ENCODE measurements at places on chromosomes 1 and 21.

GRCh38 chr1:190258003-190258402 is 219.7 kb downstream of the BRINP3 start:
- no peak for DNase-seq

- no peak for DNase-seq
Measured at GRCh38 chr1:101920577-101920976, 76.1 kb downstream of the OLFM3 start.

- DNase-seq, result no peak
Measured at GRCh38 chr1:226625832-226626576, 77.4 kb downstream of the STUM start.

- no peak for DNase-seq
Measured at GRCh38 chr21:38404177-38404576, 94.1 kb downstream of the ERG start.

All from KG1 (cell line).